GM23248 (cell line): ENCODE measurements at places on chromosomes 7 and 10.

DNA sequence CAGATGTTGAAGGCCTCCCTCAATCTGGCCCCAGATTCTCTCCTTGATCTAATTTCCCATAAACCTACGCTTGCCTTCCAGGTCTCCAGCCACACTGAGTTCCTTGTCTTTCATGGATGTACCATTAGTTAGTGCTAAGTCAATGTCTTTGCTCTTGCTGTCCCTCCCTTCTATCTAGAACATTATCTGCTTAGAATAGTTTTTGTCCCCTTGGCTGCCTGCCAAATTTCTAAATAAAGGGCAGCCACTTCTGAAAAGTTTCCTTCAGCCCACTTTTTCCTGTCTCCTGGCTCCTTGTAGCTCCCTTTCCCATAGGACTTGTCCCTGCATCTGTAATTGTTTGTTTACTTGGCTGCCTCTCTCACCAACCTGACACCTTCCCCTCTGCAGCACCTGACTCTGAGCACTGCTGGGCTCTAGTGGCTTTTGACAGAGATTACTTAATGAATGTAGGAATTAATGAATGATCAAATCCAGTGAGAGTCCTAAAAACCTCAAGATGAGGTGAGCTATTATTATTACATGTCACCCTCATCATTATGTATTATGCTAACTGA is 58.3 kb downstream of the CXCL12 start:
- no peak for DNase-seq

DNA sequence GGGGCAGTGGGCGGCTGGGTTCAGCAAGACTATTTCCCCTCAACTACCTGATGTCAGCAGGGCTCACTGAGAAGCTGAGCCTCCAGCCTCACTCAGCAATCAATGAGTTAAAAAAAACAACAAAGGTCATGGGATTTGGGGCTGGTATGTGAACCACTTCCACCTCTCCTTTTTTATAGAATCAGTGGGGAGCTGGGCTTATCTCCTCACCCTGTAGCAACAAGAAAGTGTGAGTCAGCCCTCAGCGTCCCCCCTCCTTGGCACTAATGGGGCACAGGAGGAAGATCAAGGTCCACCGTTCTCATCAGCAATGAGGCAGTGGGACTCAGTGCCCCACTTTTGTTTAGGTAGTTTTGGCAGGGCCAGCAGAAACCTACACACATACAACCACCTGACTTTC is 823.5 kb upstream of the POM121L12 start:
- no peak for DNase-seq

GRCh38 chr10:83685458-83685857 is 453.9 kb upstream of the GHITM start:
- no peak for DNase-seq

GRCh38 chr10:83533290-83533689 is 606.0 kb upstream of the GHITM start:
- no peak for DNase-seq

DNA sequence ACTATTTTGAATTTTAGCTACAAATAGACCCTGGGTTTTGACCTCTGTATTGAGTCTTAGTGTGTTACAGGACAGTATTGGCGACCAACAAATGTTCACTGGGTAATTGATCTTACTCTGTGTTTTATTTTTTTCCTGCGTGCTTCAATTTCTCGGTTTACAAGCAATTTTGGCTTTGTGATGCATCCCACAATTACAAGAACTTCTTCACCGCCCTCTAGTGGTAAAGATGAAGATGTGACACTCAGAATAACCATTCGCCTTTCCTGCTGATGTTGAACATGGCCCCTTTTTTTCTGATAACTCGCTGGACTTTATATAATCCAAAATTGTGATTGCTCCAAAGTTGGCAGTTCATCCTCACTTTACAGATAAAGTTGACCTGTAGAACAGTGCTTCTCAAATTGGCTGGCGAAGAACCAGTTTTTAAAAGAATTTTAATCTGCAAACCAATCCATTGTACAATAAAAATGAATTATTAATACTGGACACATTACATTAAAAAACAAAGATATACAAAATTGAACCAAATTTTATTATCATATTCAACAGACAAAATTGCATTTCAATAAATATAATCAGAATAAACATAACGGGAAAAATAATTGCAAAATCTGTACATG is 20.2 kb upstream of the SMC3 start:
- peak; percentile 85 for DNase-seq

DNA sequence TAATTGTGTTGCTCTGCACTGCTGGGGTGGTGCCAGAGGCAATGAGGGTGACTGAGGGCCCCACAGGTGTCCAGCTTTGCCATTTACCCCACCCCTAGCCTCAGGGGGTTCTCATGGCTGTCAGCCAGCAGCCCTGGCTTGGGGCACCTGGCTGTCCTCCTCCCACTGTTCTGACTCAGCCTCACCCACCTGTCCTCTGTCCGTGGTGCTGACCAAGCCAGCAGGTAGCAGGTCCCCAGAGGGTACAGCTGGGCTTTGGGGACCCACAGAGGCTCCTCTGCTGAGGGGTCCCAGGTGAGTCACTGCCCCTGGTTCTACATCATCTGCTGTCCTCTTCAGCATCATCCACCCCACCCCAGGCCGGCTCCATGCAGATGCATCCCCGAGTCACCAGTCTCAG is 32.2 kb upstream of the ZNF716 start:
- no peak for DNase-seq

- DNase-seq = no peak
Measured at GRCh38 chr10:124193309-124193696, 99.9 kb upstream of the CHST15 start.

DNA sequence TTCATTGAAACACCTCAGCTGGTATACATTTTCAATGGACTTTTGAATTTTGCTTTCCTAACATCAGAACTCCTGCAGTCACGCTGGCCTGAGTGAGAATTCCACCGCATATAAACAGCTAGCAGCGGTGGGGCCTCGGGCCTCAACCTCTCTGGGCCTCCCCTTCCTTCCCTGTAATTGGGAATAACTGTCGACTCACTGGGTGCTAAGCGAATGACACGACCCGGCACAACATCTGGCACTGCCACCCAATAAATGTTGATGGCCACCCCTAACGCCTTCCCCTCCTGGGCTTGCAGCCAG is 670 bp downstream of the RCC1L start:
- no peak for DNase-seq

- DNase-seq = no peak
Measured at GRCh38 chr10:100535338-100535714, 417 bp upstream of the HIF1AN start.

GRCh38 chr7:8205537-8205936 is 56.4 kb downstream of the ICA1 start:
- DNase-seq = no peak

DNA sequence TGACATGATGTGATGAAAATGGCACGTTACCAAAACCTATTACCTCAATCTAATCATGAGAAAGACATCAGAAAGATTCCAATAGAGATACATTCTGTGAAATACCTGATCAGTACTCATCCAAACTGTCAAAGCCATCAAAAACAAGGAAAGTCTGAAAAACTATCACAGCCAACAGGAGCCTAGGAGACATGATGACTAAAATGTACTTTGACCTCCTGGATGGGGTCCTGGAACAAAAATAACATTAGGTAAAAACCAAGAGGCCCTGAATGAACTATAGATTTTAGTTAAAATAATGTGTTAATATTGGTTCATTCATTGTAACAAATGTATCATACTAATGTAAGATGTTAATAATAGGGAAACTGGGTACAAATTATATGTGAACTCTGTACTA is 113.9 kb upstream of the LRGUK start:
- DNase-seq = no peak

- DNase-seq = no peak
Measured at GRCh38 chr10:112159469-112159868, 24.1 kb downstream of the GPAM start.

GRCh38 chr10:35783305-35783838 is 141.3 kb upstream of the FZD8 start:
- DNase-seq = peak; percentile 65

DNA sequence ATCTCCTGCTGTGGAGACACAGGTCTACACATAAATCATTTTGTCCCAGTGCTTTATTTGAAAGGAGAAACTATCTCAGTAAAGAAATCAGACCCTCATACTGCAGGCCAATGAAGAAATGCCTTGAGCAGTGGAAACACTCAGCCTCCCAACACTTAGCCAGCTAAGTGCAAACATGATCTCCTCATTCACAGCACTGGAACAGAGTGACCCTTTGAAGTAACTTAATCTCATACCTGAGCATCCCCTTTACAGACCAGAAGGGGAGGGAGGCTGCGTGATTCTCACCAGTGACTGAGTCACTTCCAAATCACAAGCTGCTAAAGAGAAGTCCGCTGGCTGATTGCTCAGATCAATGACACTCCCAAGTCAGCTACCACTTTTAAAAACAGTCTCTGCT is 4.5 kb downstream of the CHST15 start:
- no peak for DNase-seq

DNA sequence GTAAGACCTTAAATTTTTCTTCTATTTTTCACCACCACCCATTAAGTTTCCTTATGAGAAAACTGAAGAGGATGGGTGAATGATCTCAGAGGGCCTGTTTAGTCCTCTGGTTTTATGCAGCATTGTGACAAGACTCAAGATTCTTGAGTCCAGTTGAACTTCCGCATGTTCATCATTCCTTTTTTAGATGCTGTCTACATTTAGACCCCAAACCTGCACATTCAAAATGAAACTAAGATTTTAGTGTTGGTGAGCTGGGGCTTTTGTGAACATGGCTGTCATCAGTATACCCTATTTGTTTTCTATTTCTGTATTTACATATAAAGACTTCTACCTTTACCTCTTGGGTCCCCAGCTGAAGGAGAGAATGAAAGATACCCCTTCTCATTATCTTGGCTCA is 31.1 kb downstream of the NET1 start:
- no peak for DNase-seq

DNA sequence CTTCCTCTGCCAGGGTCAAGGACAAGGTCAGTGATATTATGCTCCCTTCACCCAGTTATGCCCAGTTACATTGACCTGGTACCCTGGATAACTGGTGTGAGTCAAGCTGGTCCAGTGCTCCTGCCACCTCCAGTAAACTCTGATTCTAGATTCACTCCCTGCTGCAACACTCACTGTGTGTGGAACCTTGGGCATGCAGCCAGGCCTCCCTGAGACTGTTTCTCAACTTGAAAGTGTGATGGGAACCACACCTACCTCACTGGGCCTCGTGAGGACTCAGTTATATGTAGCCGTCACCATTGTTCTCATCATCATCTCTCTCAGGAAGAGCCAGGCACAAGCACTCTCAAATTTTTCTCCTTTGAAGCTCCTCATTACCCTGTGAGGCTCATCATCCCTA is 935 bp upstream of the ZNF736 start:
- peak; percentile 18 for DNase-seq

DNA sequence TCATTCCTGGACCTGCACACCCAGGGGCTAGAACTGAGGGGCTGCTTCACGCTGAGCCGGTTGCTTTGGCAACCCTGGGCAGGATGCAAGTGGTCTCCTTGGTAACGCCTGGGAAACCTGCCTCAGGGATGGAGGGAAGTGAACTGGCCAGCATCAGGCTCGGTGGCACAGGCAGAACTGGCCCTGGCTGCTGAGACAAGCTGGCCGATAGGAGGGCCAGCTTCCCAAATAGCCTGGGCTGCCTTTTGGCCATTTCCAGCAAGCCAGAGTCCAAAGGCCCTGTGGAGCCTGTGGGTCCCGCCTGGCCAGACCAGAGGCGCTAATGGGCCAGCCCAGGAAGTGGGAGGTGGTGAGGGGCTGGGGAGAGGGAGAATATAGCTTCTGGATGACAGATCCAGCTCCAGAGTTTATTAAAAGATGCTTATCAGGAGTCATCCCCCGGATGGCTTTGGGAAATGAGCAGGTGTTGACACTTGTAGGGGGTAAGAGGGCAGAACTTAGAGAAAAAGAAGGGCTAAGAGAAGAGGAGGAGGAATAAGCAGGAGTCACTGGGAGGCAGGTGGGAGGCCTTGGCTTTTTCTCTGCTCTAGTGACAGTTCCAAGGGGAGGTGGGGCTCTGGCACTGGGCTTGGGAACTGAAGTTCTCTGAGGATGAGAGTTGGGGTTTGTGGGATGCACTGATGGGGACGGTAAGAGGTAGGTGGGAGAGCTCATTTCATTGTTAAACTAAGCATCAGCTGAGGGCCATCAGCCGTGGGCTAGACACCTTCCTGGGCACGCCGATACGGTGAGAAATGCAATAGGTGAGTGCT is 9.6 kb downstream of the NEURL1 start:
- no peak for DNase-seq

GRCh38 chr10:42971251-42971599 is 105.6 kb upstream of the RET start:
- no peak for DNase-seq

DNA sequence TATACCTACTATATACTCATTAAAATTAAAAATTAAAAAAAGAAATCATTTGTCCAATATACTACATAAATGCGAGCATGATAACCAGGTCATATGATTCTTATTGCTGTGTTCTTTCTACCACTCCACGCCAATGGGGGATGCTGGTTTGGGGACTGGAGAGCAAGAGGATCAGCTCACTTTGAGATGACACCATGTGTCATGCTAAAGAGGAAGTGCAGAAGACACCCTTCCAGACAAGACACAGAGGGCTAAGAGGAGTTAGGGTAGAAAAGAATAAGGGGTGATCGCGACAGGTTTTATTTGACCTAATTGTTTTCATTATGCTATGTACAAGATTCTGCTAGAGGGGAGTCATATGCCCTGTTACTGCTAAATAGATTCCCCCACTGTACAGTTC is 33.8 kb upstream of the MGAM2 start:
- DNase-seq = no peak

- DNase-seq = peak; percentile 34
Measured at GRCh38 chr7:47535035-47535703, 46.7 kb downstream of the TNS3 start.

- no peak for DNase-seq
Measured at GRCh38 chr10:23056186-23056579, 39.2 kb upstream of the MSRB2 start.

- DNase-seq = no peak
Measured at GRCh38 chr10:115844591-115844990, 428.4 kb downstream of the GFRA1 start.

GRCh38 chr7:41892356-41893100 is 189.6 kb upstream of the INHBA start:
- DNase-seq = no peak

DNA sequence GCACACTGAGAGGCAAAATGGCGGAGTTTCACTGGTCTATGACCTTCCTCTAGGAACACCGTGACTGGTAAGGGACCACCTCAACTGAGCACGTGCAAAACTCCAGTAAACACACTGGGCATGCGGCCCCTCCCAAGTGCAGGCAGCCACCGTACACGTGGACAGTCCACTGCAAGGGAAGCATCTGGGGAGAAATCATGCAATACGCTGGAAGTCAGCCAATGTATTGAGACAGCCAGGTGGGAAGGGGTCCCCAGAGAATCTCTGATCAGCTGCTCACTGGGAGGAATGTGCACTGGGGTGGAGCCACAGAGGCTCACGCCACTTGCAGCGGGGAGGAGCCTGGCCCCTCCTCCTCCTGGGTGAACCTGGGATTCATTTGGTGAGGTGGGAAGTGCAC is 49.3 kb downstream of the CFAP46 start:
- no peak for DNase-seq

GRCh38 chr7:107002529-107002998 is 41.9 kb upstream of the PRKAR2B start:
- no peak for DNase-seq
